Kidney capillary endothelial cell (primary cell): ENCODE measurements at places on chromosomes 3 and 15.

DNA sequence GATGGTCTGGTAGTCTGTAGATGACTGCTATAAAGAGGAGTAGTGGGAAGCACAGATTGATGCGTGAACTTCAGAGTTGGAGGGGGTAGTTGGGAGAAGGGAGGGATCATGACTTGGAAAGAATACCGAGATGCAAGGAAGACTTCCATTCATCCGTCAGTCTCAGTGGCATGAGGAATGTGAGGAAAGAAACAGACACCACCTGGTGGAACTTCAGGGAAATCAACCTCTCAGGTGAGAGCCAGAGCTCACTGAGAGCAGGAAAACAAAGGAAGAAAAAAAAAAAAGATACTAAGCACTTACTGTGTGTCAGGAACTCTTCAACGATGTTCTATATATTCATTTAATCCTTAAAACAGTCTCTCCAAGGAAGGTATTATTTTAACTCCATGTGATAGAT is 172.4 kb downstream of the OXSM start:
- DNase-seq: no peak

DNA sequence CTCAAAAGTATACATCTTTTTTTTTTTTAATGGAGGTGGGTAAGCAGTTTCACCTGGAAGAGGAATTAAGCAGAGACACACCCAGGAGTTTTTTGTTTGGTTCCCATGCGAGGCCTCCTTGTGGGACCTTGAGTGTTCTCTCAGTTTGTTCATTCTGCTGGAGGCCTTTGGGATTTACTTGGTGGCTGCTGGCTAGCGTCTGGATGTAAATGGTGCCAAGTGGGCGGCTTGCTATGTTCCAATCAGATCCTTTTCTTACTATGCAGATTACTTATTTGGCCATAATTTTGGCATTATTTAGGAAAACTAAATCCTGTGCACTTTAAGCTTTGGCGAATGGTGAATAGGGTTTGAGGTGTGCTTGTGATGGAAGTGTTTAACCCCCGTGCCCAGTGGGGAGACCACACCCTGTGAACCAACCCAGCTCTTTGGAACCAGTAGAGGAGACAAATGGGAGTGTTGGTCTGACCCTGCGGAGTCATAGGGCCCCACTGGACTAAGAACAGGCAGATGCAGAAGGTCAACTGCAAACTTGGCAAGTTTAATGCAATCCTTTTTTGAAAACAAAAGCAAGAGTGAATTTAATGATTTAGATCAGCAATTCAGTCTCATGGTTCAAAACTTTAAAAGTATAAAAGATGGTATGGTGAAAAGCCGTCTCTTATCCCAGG is 79.4 kb downstream of the EBLN2 start:
- DNase-seq: no peak

DNA sequence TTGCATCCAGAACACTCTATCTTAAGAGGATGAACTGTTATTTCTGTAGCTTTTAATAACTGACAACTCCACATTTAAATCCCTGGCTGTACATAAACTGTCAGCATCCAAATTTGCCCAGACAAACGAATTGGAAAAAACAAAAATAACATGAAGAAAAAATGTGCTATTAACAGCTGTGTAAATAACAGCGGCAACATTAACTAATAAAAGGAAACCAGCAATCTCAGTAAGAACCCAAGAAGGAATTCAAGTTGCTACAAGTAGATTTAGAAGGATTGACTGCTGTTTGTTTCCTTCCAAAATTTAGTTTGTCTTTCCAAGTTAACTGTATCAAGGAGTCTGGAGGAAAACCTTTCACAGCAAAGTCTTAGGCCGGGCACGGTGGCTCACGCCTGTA is 550.6 kb upstream of the MDFIC2 start:
- DNase-seq: no peak

DNA sequence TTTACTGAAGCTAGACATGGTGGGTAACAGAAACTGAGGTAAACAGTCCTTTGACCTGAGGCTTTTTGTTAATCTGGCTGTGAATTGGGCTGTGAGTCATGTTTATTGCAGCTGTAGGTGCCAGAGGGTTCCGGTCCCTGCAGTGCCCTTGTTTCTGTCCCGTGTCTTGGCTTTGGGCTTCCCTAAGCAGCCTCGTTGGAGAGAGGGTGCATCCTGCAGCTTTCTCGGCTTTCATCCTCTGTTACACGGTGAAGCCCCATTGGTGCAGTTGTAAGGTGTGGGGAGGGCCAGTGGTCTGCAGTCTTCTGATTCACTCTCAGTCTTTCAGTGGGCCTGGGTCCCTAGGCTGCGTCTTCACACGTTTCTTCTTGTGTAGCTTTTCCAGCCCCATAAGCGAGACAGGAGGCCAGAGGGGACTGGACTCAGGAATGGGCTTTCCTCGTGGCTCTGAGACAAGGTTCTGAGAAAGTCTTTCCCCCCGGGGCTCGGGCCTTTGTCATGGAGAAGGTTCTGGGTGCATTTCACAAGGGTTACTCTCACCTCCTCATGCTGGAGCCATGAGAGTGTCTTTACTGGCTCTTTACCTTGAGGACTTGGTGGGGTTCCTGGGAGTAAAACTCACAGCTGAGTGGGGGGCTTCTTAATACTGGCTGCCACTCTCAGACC is 33.1 kb downstream of the ASB7 start:
- DNase-seq: no peak

DNA sequence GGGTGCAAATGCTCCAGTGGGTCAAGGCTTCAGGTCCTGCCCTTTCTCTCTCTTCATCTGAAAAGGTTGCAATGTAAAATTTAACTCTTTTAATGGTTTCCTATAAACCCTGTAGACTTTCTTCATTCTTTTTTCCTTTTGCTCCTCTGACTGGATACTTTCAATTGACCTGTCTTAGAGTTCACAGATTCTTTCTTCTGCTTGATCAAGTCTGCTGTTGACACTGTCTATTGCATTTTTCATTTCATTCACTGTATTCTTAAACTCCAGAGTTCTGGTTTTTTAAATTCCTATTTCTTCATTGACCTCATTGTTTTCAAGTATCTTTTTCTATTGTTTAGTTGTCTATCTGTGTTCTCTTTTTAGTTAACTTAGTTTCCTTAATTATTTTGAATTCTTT is 82.1 kb downstream of the FAM227B start:
- no peak for DNase-seq

GRCh38 chr3:127209155-127209839 is 16.4 kb downstream of the PRR23E start:
- no peak for DNase-seq

- DNase-seq: no peak
Measured at GRCh38 chr3:7651274-7651673, 790.4 kb downstream of the GRM7 start.

DNA sequence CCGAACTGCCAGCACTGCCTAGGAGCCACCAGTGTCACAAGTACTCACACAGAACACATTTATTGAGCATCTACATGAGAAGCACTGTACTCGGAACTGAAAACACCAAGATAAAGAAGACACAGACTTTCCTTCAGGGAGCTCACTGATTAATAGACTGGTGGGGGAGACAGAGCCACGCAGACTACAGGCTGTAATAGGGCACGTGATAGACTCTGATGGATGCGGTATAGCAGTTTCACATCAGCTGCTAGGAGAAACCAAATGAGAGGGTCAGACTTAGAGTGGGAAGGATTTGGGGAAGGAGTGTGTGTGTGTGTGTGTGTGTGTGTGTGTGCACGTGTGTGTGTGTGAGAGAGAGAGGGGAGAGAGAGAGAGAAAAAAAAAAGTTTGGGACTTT is 12.1 kb downstream of the EPHB1 start:
- DNase-seq: no peak

DNA sequence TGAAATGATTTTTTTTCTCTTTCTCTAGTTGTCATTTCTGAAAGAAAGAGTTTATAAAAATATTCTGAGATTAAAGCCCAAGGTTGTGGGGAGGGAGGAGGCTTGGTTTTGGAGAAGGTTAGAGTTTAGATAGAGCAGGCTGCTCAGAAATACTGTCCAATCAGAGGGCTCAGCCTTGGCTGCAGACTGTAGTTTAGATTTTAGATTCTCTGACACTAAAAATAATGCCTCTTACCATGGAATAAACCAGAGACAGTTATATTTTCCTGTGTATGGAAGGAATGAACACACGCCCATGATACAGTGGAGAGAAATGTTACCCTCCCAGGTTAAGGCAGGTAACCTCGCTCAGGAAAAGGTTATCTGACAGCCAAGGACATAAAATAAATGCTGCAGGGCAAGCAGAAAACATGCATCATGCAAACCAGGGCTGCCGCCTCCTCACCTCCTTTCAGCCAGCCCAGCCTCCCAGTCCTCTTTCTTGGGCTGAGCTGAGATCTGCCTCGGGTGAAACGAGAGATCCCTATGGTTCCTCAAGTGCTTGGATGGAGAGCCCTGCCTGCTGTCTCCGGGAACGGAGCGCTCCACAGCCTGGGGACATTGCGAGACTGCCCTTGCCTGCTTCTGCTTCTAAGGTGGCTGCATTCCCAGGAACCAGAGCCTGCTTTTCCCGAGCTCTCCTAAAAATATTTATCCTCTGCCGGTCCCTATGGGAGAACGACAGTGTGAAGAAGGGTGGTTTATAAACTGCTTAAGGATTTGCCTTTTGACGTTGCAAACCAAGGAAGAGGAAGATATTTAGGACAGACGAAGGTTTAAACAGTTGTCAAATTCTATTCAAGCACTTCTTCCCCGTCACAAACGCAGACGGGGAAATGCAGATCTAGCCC is 848 bp downstream of the NCEH1 start:
- peak; percentile 34 for DNase-seq

GRCh38 chr3:31768479-31769125 is 212.5 kb downstream of the OSBPL10 start:
- DNase-seq: peak; percentile 33

DNA sequence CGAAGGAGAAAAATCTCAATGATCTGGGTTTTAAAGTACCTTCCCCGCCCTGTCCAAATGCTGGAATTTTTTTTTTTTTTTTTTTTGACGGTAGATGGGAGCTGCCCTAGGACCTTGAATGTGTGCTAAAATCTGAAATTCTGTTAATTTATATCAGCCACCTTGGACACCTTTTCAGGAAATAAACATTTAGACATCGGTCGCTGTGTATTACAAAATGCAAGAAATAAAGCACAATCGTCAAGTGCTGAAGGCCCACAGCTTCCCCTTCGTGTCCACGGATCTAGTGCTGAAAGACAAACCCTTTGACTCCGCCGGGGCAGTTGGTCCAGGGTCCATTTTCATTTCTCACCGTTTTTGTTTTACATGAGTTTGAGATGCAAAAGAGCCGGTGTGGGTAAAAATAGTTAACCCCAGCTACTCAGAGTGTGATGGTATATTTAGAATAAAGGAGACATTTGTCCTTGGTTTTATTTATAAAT is 90.2 kb upstream of the CHD2 start:
- peak; percentile 42 for DNase-seq

- DNase-seq: no peak
Measured at GRCh38 chr3:99730870-99731269, 86.8 kb upstream of the CMSS1 start.

DNA sequence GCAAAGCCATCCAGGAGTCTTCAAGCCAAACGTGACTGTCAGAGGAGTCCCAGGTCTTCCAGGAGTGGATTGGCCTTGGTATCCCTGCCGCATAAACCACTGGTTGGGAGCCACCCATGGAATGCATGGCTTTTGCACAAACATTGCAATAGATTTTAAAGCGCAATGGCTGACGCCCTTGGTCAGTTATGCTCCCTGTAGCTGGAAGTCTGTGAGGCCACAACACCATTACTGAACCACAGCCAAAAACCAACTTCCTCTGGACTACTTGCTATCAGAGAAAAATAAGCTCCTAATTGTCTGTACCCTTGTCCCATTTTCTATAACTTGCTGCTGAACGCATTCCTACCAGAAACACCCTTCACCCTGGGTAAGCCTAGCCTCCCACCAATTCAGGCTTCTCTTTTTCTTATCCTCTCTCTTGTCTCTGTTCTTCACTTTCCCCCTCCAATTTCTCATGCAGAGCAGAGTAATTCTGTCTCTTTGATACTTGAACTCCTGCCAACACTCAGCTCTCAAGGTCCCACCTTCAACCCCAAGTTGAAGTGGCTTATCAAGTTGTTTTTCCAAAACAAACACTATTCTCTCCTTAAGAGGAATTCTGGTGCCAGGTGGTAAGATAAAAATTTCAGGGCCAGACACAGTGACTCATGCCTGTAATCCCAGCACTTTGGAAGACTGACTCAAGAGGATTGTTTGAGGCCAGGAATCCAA is 176.4 kb upstream of the UBE2E1 start:
- DNase-seq: no peak

- no peak for DNase-seq
Measured at GRCh38 chr3:128487538-128487812, 5.5 kb downstream of the GATA2 start.

DNA sequence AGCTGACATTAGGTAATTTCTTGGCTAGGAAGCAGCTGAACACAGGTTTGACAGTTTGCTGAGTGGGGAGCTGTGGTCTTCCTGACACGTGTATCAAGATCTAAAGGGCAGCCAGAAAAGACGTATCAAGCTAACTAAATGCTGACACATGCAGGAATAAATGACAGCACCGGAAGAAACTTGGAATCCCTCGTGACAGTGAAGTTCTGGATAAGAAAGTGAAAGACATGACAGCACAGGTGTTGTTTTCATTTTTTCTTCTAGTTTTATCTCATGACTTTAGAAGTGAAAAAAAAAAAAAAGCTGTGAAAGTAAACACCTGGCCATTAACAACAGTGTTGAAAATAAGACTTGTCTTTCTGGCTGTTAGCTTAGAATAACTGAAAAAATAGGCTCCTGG is 48.7 kb downstream of the FGF7 start:
- DNase-seq: no peak

DNA sequence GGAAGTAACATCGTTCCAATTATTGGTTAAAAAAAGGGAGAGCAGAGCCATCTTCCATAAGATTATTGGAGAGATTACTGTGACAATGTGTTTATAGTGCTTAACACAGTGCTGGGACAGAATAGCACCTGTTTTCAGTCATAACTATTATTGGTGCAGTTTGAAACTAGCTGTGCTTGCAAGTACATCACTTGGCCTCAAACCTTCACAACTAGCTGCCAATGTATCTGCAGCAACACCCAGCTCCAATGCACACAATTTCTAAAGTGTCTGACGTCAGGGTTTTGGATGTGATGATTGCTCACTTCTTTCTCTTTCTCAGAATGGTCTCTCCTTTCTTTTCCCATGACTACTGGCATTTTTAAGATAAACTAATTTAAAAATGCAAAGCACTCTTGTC is 246.2 kb downstream of the SV2B start:
- DNase-seq: no peak

GRCh38 chr3:123296261-123296660 is 94.5 kb downstream of the SEC22A start:
- no peak for DNase-seq

- DNase-seq: no peak
Measured at GRCh38 chr15:80906159-80906766, 83.4 kb downstream of the MESD start.

- DNase-seq: no peak
Measured at GRCh38 chr3:35537265-35537664, 102.1 kb upstream of the ARPP21 start.
